H54 (cell line): ENCODE measurements at places on chromosomes 2 and 18.

- no peak for DNase-seq
Measured at GRCh38 chr2:190810981-190811587, 69.5 kb upstream of the GLS start.

DNA sequence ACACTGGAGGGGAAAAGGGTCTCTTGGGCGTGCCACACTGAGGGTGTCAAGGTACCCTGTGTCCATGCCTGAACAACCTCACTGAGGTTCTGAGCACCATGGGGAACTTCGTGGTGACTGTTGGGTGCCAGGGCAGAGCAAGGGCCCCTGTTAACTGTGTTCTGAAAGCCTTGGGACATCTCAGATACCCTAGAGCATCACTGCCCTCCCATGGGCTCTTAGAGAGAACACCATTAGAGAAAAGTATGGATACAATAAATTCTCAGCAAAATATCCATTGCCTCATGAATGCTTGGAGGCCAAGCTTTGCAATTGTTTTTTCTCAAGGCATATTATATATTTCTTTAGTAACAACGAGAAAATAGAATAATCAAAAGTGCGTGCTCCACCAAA lies 488.5 kb upstream of the NRP2 start:
- DNase-seq: no peak

DNA sequence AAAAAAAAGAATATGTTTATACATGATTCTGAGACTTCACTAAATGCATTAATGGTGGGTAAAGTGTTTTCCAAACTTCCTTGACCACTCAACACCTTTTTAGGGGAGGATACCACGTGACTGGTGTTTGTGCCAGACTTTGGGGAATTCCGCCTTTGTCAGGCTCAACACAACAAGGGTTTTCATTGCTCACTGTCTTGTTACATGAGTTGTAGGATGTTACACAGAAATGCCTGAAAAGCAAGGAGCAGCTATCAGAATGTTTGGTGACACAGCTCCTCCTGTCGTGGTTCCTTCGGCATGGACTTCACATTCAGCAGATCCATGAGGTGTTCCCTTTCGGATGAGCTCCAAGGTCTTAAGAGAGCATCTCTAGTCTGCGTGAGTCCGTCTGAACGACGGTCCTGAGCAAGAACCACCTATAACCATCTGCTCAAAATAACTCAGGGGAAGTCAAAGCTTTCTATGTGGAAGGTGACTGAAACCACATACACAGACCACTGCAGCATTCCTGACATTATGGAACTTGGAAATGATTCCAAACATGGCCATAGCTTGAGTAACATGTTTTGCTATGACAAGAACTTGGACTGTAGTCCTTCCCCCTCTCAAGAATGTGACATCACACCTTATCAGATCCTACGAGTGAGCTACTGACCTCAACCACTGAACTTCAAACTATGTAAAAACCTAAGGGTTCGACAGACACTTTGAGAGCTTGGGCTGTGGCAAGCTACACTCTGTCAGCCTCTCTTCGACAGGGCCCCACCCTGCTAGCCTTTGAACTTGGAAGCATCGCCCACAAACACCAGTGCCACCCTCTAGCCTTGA lies 57.5 kb downstream of the MCFD2 start:
- DNase-seq: no peak

DNA sequence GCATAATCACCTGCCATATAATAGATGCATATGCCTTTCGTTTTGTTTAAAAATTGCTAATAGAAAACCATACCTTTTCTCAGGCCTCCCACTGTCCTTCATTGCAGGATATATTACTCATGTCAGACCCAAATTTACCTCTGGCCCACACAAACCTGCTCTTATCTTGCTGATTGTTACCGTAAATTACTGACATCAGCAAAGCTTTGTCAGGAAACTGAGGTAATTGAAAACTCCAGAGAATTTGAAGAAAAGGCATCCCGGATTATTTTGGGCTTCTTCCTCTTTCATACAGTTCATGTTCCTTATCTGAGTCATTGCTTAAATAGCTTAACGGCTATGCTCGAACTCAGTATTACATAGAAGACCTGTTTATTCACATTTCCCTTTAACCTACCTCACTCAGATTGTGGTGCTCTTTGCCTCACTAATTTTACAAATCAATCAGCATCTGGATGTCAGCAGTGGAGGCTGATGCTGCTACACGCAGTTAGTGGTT lies 145.7 kb downstream of the ZEB2 start:
- no peak for DNase-seq

GRCh38 chr2:190837952-190838361 lies 42.7 kb upstream of the GLS start:
- DNase-seq: no peak
